PC-3 (cell line): ENCODE measurements at places on chromosomes 5 and 9. TPM values are rescaled to one million over a fixed set of nuclear protein-coding genes. Genes with fewer than 3 reads are reported as not detected.

The TCF7 gene
- 3.9 and 7.0 TPM in 2 replicates for total RNA-seq

The TYRP1 gene
- 0.22 TPM in 1 of 2 replicates, not detected in the other for total RNA-seq

The NEUROG1 gene
- total RNA-seq = not detected in 2 replicates

The TCERG1 gene
- total RNA-seq = 86.0 and 96.9 TPM in 2 replicates

The GABRA1 gene
- not detected in 2 replicates for total RNA-seq

The CYLC2 gene
- total RNA-seq = not detected in 2 replicates

The ESM1 gene
- 21.0 and 27.8 TPM in 2 replicates for total RNA-seq

The FOXD4L6 gene
- total RNA-seq = not detected in 2 replicates

The ABO gene
- not detected in 2 replicates for total RNA-seq

The FBXW5 gene
- total RNA-seq = 138 and 159 TPM in 2 replicates

GRCh38 chr9:96581301-96581700 lies 38.3 kb downstream of the CDC14B start:
- no peak for DNase-seq

GRCh38 chr5:7169240-7169878 lies 226.6 kb upstream of the ADCY2 start:
- no peak for DNase-seq

GRCh38 chr9:135703726-135704125 lies 1.7 kb downstream of the KCNT1 start:
- no peak for DNase-seq

- DNase-seq = no peak
Observed at GRCh38 chr5:68562308-68562707, 346.8 kb downstream of the PIK3R1 start.

- no peak for DNase-seq
Observed at GRCh38 chr9:18333157-18333556, 140.8 kb upstream of the ADAMTSL1 start.

GRCh38 chr9:26687421-26687820 lies 205.2 kb downstream of the CAAP1 start:
- no peak for DNase-seq

GRCh38 chr5:79850316-79850822 lies 140.7 kb downstream of the MTX3 start:
- DNase-seq = no peak

DNA sequence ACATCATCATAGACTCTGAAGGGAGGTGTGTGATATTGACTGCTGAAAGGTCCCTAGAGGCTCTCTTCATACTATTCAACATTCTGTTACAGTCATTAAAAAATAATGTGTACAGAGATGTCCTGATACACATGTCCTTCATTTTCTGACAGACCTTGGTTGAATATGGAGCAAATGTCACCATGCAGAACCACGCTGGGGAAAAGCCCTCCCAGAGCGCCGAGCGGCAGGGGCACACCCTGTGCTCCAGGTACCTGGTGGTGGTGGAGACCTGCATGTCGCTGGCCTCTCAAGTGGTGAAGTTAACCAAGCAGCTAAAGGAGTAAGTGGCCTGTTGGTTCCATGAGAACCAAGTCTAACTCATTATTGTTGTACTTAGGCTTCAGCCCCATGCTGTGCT lies 132.4 kb downstream of the SNCAIP start:
- no peak for DNase-seq

DNA sequence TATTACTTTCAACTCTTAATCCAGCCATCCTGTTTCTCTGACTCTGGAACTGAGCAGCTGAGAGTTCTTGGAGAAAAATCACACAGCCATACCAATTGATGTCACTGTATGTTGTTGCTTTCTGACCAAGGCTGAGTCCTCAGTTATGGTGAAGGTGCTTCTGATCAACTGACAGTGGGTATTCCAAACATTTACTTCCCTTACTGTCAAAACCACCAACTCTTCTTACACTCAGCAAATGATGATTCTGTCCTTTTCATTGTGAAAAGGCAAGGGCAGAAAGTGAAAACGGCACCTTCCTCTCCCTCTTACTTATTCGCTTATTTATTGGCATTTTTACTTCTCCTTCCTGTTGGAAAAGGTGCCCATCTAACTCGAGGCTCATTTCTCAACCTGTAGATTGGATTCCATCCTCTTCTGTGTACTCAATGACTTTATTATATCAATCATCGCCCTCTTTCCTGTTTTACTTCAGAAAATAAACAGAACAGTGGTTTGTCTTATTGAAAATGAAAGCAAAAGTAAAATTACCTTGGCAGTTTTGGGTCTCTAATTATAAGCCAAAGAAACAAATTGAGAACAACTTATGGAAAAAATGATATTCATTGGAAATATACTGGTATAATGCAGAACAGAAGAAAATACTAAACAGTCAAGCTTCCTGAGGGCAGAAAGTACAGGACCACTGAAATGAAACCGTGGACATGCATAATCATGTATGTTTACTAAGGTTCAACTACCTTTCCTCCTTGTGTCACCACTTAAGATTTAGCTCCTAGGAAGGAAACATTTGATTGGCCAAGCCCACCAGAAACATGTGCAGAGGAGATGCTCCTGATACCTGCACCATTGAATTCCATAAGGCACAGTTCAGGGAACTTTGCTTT lies 104.5 kb upstream of the CHD1 start:
- DNase-seq = peak; percentile 68

GRCh38 chr9:87950765-87951488 lies 23.4 kb downstream of the CDK20 start:
- DNase-seq = peak; percentile 66

- DNase-seq = peak; percentile 70
Observed at GRCh38 chr5:128498844-128499455, 39.1 kb downstream of the FBN2 start.

- peak; percentile 12 for DNase-seq
Observed at GRCh38 chr5:162512935-162513565, 445.5 kb downstream of the GABRG2 start.

DNA sequence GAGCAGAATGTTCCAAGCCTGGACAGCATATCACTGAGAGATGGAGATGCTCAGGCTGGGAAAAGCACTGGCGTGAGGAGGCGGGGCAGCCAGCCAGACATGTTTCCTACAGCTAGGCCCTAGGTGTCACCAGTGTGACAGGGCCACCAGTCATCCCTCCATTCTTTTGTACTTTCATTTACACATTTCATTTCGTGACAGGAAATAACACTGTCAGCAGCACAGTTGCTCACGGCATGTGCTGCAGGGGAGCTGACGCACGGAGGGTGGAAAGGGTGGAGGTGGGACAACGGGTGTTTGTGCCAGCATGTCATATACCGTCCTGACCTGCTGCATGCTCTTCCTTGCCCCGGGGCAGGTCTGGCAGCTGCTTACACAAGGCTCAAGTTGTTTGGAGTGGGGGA lies 14.8 kb upstream of the CEMIP2 start:
- DNase-seq = peak; percentile 65

GRCh38 chr9:92043002-92043401 lies 72.2 kb downstream of the SPTLC1 start:
- no peak for DNase-seq

GRCh38 chr9:85431339-85432102 lies 310.2 kb downstream of the AGTPBP1 start:
- DNase-seq = peak; percentile 89

DNA sequence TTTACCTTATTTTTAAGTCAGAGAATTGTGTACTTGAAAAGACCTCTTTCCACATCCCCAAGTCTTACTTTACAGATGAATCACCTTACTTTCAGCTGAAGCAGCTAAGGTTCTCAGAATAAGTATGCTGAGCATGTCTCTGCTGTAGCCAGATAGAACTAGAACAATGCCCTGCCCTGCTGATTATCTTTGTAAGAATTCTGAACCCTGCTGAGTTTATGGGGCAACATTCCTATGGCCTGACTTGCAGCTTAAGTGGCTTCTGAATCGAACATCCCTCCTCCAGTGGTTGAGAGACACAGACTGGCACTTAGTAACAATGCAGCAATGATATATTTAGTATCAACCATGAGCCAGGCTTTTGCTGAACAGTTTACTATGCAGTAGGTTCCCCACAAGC lies 592.0 kb upstream of the WWC1 start:
- DNase-seq = peak; percentile 94

- DNase-seq = no peak
Observed at GRCh38 chr5:97111004-97111403, 31.4 kb downstream of the LIX1 start.

GRCh38 chr9:131046093-131046380 lies 37.1 kb downstream of the LAMC3 start:
- peak; percentile 12 for DNase-seq

DNA sequence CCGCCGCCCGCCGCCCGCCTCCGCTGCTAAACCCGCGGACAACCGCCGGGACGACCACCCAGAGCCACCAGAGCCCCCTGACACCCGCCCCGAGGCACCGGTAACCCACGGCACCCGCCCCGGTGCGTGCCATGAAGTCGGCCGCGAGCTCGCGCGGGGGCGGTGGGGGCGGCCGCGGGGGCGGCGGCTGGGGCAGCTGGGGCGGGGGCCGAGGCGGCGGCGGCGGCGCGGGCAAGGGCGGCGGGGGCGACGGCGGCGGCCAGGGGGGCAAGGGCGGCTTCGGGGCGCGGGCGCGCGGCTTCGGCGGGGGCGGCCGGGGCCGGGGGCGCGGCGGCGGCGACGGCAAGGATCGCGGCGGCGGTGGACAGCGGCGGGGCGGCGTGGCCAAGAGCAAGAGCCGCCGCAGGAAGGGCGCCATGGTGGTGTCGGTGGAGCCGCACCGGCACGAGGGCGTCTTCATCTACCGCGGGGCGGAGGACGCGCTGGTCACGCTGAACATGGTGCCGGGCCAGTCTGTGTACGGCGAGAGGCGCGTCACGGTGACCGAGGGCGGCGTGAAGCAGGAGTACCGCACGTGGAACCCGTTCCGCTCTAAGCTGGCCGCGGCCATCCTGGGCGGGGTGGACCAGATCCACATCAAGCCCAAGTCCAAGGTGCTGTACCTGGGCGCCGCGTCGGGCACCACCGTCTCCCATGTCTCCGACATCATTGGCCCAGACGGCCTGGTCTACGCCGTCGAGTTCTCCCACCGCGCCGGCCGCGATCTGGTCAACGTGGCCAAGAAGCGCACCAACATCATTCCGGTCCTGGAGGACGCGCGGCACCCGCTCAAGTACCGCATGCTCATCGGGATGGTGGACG lies 499 bp downstream of the FBLL1 start:
- DNase-seq = no peak

DNA sequence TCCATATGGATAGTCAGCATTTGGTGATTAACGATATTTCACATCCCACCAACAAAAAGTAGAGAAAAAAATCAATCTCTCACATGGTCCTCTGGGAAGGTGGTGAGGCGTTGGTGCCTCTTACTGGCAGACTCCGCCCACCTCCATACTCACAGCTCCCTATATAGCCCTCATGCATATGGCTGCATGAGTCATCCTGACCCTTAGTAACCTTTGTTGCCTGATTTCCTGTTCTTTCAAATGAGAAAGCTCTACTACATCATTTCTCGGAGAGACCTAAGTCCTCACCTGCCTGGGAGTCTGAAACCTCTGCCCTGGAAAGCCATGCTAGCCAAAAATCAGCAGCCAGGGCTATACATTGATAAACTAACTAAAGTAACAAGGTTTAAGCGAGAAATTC lies 33.3 kb upstream of the ABCA1 start:
- DNase-seq = peak; percentile 57

GRCh38 chr9:98943682-98944056 lies at the start of gene COL15A1:
Gene COL15A1 (plus strand): TSS chr9:98943907. CDS start chr9:98944062, 155 bp downstream.
- no peak for DNase-seq

- DNase-seq = no peak
Observed at GRCh38 chr9:132249690-132250089, 87.8 kb downstream of the NTNG2 start.

GRCh38 chr9:107982001-107982400 lies 492.4 kb upstream of the KLF4 start:
- no peak for DNase-seq
